ENCODE measurements at places on chromosomes 2 and 18. TPM values are rescaled to one million over a fixed set of nuclear protein-coding genes. Genes with fewer than 3 reads are reported as not detected.
A peak's percentile ranks its signal among the peaks of the same experiment; 100 is the strongest.

GRCh38 chr18:57527556-57528229, 58.8 kb downstream of the FECH start:
- no peak for DNase-seq

DNA sequence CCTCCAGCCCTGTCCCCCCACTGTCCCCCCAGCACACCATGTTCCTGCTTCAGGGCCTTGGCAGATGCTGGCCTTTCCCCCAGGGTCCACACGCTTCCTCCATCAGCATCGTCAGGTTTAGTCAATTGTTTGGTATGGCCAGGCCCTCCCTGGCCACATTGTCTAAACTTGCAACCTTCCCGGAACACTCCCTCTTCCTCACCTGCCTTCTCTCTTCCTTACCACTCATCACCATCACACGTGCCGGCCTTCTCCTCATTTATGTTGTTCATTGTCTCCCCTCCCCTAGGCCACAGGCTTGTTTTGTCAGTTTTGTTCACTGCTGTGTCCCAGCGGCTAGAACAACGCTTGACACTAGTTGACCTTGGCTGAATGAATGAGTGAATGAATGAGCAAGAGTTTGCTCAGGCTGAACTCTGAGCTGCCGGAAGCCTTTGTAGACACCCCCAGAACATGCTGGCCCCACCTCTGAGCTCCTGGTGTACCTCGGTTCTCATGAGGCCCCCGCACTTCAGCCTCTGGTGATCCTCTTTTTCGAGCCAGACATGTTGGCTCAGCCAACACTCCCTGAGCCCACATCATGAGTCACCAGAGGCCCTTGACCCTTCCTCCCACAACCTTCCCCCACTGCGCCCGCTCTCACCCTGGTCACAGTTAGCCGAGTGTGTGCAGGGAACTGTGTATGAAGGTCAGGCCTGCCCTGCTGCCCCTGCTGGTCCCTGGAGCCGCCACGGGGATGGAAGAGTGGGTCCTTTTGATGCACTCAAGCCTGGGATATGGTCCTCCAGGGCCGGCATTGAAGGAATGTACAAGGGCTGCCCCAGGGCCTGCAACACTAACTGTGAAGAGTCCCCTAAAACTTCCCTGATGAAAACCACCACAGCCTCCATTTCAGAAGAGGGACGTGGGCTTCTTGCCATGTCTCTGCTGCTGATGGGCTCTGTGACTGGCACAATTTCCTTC, 57.5 kb downstream of the HS1BP3 start:
- DNase-seq: peak; percentile 90

- no peak for DNase-seq
Observed at GRCh38 chr18:50509012-50509411, 50.9 kb upstream of the MAPK4 start.

DNA sequence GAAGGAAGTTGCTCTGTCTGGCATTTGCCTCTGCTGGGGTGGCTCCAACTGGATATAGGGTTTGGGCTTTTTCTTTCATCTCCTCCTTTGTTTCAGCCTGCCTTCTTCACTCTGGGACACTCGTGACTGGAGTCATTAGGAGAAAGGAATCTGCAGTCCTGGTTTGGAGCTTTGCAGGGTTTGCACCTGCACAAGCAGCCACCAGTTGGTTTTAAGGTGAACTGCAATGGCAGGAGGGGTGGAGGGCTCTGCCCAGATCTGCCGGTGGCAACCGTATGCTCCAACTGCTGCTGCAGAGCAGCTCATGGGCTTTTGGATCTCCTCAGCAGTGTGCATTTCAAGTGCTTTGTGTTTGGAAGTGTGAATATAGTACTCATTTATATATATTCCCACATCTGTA, 131.3 kb upstream of the MGAT5 start:
- DNase-seq: no peak

DNA sequence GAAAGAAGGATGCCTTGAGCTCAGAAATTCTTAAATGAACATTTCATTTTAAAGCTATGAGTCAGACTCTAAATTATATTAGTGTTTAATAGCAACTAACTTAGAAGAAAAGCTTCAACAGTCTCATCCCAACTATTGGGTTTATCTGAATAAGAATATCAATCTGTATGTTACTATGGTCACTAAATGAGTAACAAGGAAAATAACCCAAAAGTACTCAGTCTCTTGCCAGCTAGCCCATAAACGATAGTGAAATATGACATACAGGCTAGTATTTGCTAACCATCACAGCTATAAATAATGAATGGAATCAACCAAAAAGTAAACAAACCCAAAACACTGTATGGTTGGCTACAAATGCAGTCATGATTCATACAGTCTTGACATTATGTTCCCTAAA, 174.9 kb downstream of the RAB3GAP1 start:
- no peak for DNase-seq

GRCh38 chr2:105248316-105249070, 7.0 kb downstream of the GPR45 start:
- DNase-seq: no peak

DNA sequence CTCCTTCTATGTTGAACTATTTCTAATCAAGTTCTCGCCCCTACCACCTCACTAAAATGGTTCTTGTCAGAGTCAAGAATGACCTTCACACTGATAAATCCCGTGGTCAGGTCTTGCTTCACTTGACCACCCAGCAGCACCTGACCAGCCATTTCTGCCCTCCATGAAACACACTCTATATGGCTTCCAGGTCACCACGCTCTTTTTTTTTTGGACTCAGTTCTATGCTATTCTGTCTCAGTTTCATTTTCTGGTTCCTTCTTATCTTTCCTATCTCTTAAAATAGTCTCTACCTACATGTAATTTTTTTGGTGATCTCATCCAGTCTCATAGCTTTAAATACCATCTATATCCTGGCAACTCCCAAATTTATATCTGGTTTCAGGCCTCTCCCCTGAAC, 11.4 kb downstream of the EIF2AK3 start:
- DNase-seq: no peak

- peak; percentile 83 for DNase-seq
Observed at GRCh38 chr2:240255811-240256703, 115.6 kb upstream of the OTOS start.

DNA sequence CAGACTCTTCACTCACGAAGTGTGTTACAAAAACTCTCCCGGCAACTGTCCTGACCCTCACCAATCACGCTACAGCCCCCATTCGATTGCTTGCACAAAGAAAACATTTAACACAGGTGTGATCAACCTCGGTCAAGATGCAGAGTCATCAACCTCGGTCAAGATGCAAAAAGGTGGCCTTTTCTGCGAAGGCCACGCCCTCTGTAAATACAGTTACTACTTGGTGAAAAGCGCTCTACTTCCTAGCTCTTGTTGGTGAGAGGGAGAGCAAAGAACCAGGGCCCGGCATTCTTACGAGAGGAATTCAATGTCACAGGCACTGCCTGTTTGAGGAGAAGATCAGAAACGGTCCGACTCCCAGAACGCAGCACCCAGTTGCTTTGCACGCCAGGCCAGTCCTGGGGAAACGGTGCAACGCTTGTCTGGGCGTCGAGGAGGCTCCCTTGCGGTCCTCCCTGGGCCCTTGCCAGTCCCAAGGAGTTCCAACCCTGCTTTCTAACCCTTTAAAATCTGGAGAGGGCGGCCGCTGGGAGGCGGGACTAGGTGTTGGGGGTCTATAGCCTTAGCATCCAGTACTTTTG, 1.9 kb downstream of the PIEZO2 start:
- DNase-seq: peak; percentile 45

- no peak for DNase-seq
Observed at GRCh38 chr2:234175649-234176048, 125.1 kb downstream of the SPP2 start.

- DNase-seq: no peak
Observed at GRCh38 chr2:149098701-149099100, 60.2 kb downstream of the LYPD6B start.

DNA sequence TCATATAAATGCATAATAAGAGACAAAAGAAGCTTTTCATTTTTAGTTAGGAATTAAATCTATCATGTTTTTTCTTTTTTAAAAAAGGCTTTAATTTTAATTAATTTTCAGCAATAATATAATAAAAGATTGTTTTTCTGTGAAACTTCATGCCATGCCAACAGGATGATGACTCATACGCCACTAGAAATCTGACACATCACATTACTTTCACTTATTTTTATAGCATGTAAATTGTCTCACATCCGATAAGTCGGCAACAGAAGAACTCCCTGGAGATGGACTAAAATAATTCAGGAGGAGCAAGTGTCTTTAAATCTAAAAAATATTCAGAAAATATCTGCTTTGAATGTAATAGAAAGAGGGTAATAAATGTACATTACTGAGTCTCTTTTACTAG, 1024.2 kb upstream of the ACVR2A start:
- DNase-seq: no peak

DNA sequence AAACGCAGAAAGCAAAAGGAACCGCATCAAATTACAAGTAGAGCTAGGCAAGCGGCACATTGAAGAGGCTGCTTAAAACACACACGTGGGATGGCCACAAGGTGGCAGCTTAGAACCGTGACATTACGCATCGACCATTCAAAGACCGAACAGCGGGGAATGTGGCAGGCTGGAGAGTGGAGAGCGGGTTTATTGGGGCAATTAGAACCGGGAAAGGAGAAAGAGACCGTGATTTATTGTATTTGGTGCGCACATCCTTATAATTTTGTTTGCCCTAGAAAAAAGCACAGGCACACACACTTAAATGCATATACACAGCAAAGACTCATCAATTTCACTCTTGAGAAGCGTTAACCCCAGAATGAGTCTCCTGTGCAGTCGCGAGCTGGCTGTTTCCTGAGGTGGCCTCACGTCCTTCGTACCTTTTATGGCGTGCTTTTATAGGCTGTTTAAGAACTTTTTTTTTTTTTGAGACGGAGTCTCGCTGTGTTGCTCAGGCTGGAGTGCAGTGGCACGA, 31.7 kb upstream of the MEP1B start:
- DNase-seq: peak; percentile 93

DNA sequence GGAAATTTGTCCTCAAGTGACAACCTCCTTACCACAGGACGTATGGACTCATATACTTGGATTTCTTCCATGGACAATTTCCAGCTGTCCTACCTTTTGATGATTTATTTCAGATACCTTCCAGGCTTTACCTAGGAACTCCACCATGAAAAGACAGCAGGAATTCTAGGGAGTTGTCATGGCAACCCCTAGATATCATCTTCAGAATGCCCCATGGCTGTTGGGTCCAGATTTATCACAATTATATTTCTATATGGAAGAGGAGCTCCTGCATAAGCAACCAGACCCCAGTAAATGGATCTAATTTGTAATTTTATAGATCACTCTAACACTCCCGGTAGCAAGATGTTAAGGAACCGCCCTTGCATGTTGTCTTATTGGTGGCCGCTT, 102.3 kb upstream of the ZNF521 start:
- DNase-seq: no peak

- DNase-seq: peak; percentile 66
Observed at GRCh38 chr2:178277741-178278197, 83.5 kb downstream of the OSBPL6 start.

- DNase-seq: no peak
Observed at GRCh38 chr2:15293262-15293937, 267.7 kb downstream of the NBAS start.

- DNase-seq: no peak
Observed at GRCh38 chr18:27240383-27240782, 55.3 kb upstream of the CHST9 start.

DNA sequence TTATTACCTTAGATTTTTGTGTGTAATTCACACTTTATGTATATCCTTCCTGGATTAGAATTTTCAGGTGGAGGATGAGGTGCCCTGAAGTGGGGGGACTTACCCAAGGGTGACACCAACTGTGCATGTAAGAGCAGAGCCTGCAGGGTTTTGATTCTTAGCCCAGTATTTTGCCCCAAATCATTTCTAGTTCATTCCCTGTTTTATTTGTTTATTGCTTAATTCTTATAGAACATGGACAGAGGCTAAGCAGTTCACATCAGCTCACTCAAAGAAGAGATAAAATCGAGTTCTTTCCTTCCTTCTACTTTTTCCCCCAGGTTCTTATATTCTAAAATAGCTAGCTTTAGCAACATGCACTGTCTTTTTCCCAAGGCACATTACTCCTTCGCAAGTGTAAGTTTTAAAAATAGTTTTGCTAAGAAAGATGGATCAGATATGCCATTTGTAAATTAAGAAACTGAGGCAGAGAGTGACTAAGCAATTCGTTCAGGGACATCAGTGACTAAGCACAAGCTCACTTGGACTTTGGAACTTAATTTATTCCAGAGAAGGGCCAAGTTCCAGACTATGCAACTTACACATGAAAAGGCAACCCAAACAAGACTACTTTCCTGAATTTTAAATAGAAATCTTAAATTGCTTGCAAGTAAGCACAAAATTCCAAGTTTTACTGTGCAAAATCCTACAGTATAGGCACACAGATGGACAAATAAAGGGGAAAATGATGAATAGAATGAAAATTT, 427.9 kb upstream of the POU3F3 start:
- DNase-seq: no peak

Gene ST6GAL2
- 3.0 TPM for polyA plus RNA-seq

Gene EGR4
- 1.9 TPM for polyA plus RNA-seq

Measured in hepatocyte (in vitro differentiated cells).